ENCODE measurements at places on chromosomes 3 and 15.
A peak's percentile ranks its signal among the peaks of the same experiment; 100 is the strongest.

- peak; percentile 74 for DNase-seq
These were observed at the start of gene SPRED1 for GRCh38 chr15:38252481-38253350. TSS of gene SPRED1 (plus strand) at chr15:38252836. CDS start at chr15:38253186, 350 bp downstream.

- DNase-seq: no peak
These were observed 15.1 kb upstream of the TMEM158 start for GRCh38 chr3:45241206-45241605.

- DNase-seq: no peak
These were observed 640.9 kb downstream of the SQOR start for GRCh38 chr15:46275701-46276100.

DNA sequence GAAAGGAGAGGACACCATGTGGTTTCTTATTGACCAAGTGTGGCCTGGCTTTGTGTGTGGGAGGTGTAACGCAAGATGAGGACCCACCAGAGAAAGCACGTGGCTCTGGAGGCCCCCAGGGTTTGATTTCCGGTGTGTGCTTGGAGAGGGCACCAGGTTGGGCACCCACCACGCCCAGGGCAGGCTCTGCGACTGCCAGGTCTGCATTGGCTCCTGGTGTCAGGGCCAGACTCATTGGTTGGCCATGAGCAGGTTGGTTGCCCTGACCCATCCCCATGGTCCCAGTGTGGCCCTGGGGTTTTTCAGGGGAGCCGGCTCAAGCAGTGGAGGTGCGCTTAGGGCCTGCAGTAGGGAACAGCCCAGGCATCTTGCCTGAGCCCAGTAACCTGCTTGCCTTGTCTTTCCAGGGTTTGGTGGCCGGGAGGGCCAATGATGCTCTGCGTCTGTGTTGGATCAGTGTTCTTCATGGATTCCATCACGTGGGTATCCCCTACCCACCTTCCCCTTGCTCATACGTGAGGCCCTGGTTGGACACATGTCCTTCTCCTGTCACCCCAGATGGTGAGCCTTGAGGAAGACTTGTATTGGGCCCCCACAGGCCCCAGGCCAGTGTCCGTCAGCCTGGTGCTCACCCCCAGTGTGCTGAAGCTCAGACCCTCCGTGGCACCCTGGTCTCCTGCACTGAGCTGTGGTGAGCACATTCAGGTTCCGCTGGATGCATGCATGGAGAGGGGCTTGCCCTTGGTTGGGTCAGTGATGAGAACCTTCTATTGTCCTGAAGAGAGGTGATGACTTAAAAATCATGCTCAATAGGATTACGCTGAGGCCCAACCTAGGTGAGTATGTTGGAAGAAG lies 193.9 kb downstream of the UBE3A start:
- DNase-seq: no peak

DNA sequence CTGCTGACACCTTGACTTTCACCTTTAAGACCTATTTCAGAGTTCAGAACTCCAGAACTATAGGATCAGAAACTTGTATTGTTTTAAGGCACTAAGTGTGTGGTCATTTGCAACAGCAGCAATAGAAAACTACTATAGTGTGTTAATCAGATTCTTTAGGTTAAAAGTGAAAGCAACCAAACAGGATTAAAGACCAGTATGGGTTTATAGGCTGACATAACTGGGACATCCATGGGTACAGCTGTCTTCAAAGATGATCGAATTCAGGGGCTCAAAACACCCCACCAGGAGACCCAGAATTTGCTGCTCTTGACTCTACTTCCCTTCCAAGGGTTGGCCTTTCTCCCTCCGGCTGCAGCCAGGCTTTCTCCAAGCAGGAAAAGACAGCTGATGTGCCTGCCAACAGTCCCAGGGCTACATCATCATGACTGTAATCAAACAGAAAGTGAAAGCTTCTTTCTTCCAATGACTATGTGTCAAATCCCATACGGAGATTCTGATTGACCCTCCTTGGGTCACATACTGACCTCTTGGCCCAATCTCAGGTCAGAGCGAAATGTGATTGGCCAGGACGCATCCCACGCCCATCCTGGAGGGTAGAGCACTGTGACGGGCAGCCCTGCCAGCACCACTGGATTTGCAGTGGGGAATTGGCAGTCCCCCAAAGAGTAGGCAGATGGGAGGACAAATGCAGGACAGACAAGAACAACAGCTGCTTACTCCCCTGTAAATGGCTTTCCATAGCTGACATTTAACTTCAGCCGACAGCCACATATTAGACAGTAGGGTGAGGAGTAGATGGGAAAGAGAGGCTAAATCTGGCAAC lies 51.4 kb upstream of the RNF7 start:
- DNase-seq: no peak

DNA sequence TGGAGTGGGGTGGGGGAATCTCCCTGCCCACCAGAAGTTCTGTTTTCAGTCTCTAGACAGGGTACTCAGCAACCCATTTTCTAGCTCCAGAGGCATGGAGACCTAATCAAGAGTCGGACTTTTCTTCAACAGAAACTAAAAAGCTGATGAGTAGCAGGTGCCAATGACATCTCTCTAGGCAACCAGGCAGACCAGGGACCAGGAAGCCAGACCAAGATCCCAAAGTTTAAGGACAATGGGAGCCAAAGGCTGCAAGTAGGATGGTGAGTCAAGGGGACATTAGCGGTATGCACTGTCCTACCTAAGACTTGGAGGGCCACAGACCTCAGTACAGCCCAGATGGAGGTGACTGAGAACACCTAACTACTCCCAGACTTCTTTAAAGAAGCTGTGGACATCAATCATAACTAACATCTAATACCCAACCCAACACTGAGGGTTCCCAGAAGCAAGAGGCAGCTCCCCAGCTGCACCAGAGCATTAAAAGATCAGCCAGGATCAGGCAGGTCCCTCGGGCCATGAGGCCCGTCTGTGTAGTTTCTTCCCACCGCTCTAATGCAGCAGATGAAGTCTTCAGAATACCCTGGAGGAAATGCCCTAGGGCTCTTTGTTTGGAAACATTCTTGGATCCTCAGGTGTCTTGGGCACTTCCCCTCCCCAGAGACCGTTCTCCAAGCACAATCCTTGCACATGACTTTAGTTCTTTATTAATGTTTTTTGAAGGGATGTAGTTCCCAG lies 979 bp downstream of the CCDC71 start:
- no peak for DNase-seq

- no peak for DNase-seq
These were observed 1.9 kb downstream of the PAK6 start for GRCh38 chr15:40240619-40241221.

DNA sequence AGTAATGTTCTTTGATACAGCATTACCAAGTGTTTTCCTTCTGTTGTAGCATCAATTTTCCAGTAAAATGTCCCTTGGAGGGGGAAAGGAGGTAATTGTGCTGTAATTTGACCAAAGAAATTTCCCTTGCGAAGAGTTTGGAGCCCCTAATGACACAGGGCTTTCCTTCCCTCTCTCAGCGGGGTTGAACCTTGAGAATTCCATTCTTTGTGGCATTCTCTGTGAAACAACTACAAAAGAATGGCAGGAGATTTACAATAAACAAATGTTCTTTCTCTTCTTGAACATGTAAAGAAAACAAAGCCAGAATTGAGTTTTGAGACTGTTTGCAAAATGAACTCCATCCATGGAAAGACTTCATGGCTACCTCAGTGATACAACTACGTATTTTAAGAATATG lies 53.4 kb downstream of the SIDT1 start:
- peak; percentile 31 for DNase-seq

GRCh38 chr3:15185404-15185803 lies 20.6 kb upstream of the CAPN7 start:
- DNase-seq: no peak

GRCh38 chr3:119490153-119490552 lies 8.2 kb upstream of the TIMMDC1 start:
- no peak for DNase-seq

GRCh38 chr3:131453533-131453932 lies 49.2 kb downstream of the MRPL3 start:
- DNase-seq: no peak

- DNase-seq: no peak
These were observed 11.0 kb downstream of the VILL start for GRCh38 chr3:38001456-38002081.

- DNase-seq: no peak
These were observed 35.1 kb downstream of the PEAK1 start for GRCh38 chr15:77384589-77385359.

GRCh38 chr3:50519471-50520089 lies 16.1 kb upstream of the CACNA2D2 start:
- DNase-seq: peak; percentile 61

- DNase-seq: peak; percentile 62
These were observed 2.4 kb downstream of the UCN2 start for GRCh38 chr3:48561045-48561736.

DNA sequence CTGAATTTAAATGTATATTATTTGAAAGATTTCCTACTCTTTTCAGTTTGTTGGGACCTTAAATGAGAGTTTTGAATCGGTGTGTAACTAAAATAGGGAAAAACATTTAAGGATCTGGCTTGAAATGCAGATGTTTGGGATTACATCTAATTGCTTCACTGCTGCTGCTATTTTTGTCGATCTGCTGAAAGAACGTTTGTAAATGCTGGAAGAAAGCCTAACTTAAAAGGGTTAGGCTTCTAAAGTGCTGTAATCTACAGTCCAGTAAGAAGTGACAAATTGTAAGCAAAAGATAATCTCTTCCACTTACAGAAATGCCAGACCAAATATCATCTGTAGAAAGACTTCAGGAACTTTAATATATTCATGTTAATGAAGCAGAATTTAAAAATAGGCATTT lies 691.6 kb downstream of the ZNF385D start:
- no peak for DNase-seq

DNA sequence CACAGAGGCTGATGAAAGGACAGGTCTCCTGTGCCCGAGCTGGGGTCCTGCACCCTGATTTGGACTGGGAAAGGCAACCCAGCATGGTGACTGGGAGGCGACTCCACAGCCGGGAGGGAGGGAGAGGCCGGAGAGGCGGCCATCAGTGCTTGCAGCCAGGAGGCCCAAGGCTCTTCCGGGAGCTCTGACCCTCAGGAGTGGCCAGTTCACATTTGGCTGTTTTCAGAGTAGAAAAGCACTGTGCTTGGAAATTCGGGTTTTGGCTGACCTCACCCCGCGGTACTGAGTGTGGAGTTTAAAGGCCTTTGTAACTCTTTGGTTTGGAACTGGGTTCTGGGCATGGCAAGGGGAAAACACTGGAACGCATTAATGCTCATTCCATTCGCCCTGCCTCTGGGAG lies 31.9 kb downstream of the SMAD6 start:
- no peak for DNase-seq

DNA sequence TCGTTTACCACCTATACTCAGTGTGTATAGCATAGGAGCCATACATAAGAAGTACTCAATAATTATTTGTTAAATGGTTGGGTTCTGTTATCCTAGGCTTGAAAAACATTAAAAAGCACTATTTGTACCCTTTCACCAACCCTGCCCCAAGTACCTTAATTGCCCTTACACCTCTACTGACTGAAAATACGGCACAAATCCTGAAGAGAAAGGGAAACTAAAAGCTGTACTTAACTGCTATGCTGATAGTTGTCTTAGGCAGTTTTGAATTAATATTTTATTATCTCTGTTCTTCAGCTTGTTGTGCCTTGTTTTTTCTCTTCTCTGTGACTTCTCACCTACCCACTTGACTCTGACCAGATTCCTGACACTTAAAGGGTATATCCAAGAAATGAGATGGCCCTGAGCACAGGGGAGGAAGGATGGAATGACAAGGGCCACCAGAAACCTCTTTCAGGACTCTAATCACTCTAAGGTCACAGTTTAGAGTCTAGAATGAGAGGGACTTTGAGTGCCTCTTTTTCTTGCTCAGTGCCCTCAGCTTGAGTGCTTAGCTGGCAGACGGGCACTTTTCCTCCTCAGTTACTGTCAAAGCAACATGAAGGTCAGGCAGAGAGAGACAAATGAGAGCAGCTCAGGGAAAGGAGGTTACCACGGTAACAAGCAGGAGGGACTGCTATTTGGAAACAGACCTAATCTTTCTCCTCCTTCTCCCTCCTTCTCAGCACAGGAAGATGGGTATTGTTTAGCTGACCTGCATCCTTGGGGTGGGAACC lies 136.5 kb downstream of the ZNF609 start:
- peak; percentile 53 for DNase-seq

GRCh38 chr3:123300583-123300982 lies 98.8 kb downstream of the SEC22A start:
- no peak for DNase-seq

GRCh38 chr3:148789906-148790305 lies 37.7 kb upstream of the CPB1 start:
- DNase-seq: no peak

DNA sequence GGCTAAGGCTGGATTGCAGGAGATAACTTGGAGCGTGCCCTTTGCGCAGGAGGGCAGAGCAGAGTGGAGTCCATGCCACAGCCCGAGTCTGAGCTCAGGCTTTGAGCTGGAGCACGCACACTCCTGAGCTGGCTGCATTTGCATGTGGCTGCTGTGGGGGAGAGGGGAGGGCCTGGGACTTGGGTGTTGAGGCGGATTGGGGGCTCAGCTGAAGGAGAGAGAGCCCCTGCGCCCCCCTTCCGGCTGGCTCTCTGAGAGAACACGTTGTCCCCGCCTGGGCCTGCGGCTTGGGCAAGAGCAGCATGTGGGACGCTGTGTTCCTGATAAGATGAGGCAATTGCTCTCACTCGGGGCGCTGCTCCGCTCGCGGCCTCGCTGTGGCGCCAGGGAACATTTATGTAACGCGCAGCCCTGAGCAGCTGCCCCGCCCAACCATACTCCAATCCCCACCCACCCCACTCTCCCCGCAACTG lies 39.1 kb downstream of the KLF13 start:
- DNase-seq: peak; percentile 46

DNA sequence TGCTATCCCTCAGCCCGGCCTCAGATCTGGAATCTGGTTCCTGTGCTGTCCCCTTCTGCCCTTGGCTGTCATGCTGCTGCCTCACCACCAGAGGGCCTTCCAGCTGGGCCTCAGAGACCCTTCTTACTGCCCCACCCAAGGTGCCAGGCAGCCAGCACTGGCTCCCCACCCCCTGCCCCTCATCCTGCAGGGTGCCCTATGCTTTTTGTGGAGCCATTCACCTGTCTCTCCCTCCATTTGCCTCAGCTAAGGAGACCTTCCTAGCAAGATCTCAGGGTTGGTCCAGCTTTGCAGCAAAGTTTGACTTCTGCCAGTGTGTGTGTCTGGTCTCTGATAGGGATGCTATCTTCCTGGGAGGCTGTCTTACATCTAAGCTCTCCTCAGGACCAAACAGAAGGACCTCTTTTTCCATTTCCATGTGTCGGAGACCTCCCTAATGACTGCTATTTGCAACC lies 1.9 kb upstream of the VWA5B2 start:
- no peak for DNase-seq

- DNase-seq: no peak
These were observed 29.8 kb downstream of the FSTL1 start for GRCh38 chr3:120420928-120421551.

- no peak for DNase-seq
These were observed 75.3 kb upstream of the BOC start for GRCh38 chr3:113136071-113136470.

DNA sequence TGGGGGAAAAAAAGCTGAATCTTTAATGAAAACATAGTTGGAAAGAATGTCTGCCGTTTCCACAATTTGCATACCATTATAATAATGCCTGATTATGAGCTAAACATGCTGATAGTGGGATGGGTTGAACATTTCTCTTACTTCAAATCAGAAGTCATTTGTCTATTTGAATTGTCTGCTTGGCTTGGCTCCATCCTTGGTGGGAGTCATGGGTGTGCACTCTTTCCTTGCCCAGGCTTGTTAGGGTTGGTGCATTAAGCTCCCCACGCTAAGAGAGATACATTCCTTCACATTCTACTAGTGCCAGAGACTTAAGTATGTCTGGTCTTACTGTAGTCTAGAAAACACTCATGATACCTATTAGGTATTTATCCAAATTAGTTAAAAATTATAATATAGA lies 121.4 kb upstream of the RARB start:
- no peak for DNase-seq

Measured in neuronal stem cell (in vitro differentiated cells).